ENCODE measurements at places on chromosomes 2 and 18.

DNA sequence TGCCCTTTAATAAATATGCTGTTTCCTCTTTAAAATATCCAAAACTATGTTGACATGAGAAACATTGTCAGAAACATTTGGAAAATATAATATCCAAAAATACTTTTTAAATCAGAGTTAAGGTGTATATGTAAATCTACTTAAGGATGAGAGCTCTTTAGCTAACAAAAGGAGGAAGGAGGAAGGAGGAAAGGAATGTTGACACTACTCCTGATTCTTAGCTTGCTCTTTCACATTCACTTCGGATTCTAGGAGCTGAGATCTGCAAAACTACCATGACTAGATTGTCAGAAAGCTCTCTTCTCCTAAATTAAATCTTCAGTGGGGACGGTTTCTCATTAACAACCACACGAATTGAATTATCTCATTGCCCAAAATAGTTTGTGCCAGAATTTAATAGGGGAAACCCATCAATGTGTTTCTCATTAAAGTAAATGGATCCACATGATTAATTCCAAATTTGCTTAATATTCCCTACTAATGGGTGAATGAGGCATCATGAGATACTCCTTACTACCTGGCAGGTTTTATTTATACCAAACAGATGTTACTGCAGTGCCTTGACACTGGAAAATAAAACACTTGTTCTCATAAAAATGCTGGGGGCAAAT is 509.1 kb downstream of the MBD2 start:
- no peak for DNase-seq

DNA sequence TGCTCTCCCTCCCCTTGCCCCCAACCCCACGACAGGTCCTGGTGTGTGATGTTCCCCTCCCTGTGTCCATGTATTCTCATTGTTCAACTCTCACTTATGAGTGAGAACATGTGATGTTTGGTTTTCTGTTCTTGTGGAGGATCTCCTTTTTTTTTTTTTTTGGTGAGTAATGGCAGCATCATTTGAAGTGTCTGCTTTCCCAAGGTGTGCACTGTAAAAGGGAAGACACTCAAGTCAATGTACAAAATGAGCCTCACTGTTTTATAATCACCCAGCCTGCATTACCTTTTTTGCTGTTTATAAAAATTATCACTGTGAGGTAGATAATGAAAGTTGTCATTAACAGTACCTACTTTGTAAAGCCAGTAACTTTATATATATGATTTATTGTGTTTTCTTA is 56.9 kb downstream of the INSIG2 start:
- DNase-seq = no peak

GRCh38 chr2:233009661-233010060 is 3.4 kb downstream of the NGEF start:
- no peak for DNase-seq

DNA sequence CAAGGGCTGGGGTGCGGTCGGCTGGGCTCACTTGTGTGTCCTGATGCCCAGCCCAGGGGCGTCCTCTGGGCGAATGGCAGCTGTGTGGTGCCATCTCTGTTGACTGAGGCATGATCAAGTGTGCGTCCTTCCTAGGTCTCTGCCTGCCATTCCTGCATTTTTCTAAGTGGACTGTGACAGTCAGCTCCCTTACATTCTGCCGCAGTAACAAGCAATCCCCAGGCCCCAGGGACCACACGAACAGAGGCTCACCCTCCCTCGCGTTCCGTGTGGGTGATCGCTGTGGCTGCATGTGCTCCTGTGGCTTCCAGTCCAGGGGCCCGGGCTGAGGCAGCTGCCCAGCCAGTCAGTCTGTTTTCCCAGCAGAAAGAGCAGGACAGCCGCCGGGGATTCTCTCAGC is 17.8 kb downstream of the D2HGDH start:
- no peak for DNase-seq

GRCh38 chr2:240966457-240966905 is 31.9 kb upstream of the SNED1 start:
- DNase-seq = no peak

DNA sequence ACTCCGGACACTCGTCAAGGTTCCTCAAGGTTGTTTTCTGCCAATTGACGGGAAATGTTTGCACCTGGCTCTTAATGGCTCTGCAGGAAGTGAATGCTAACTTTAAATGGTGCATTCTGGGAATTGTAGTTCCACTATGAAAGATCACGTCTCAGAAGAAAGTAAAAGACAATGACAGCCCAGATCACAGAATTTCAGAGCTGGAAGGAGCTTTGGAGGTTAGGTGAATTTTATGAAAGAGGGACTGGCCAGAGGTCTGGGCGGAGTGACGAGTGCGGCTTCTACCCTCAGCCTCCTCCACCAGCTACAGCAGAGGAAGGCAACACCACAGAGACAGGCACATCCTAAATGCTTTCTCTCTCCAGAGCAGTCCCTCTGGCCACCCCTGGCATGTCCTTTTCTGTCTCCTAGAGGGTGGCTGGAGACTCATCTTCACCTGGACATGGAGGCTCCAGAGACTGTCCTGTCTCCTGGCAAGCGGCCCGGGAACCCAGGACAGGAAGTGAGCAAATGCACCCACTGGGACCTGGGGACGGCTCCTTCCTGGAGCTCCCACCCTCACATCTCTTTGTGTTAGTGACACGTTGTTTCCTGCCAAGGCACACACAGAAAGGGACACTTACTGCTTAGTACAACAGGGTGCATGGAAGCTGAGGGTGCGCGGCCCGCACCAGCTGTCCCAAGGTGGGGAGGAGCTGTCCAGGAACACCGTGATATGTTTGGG is 19.4 kb downstream of the THAP4 start:
- peak; percentile 28 for DNase-seq

GRCh38 chr2:206368933-206369569 is 74.3 kb upstream of the ADAM23 start:
- no peak for DNase-seq

DNA sequence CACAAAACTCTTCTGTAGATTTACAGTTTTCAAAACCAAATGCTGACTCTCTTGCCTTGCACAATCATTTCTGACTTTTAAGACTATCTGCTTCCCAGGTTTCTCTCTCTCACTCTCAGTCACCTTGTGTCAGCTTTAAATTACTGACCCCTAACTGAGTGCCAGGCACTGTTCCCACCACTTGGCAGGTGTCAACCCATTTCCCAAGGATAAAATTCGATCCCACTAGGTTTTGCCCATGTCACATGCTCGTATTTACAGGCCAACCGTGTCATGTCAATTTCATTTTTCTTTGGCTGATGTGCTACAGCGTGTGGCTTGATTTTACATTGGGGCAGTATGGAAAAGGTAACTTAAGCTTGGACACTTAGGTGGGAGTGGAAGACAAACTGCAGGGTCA is 26.1 kb upstream of the LMAN1 start:
- DNase-seq = no peak

DNA sequence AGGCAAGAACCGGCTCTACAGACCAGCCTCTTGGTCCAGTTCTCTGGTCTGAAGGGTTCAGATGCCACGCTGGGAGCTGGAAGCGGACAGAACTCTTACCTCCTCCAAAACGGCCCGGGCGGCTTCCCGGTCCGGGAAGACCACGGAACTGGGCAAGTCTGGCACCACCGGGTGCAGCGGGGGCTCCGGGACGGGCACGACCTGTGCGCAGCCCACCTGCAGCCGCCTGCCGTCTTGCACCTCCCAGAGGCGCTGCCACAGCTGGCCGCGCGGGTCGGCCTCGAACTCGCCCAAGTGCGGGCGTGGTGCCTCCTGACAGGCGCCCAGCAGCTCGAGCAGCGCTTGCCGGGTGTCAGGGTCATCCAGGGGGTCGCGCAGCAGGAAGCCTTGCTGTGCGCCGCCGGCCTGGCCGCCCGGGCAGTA is 773 bp downstream of the CMPK2 start:
- DNase-seq = no peak

GRCh38 chr2:140117386-140117785 is 1337.2 kb upstream of the NXPH2 start:
- DNase-seq = no peak

DNA sequence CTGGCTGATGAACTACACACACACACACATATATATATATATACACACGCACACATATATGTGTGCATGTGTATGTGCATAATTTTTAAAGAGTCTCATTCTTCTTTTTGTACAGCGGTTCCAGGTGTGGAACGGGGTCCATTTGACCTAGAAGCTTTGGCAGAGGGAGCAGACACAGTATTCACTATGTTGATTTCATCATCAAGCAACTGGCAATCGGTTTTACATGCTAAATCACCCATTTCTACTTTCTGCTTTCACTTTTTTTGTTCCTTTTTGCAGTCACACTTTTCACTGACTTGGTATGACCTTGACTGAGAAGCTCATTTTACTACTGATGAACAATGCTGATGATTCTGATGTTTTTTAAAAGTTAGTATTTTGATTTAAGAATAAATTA is 63.0 kb upstream of the PGAP1 start:
- DNase-seq = no peak

- DNase-seq = no peak
Observed at GRCh38 chr18:23575309-23575651, 11.0 kb downstream of the NPC1 start.

GRCh38 chr2:69177063-69177771 is 164.2 kb downstream of the ANTXR1 start:
- peak; percentile 100 for DNase-seq

DNA sequence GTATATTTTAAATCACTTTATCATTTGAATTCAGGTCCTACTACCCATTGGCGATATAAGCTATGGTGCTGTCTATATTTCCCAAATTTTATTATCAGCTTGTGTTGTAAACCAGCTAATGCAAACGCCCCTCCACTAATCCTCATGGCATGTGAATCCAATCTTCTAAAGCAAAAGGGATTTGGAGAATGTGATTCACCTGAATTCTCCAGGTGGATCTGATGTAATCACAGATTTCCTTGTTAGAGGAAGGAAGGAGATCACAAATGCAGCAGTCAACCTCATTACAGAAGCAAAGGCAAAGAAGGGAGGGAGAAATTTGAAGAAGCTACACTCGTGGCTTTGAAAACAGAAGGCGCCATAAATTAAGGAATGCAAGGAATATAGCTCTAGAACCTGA is 431.1 kb upstream of the CDH19 start:
- DNase-seq = no peak

DNA sequence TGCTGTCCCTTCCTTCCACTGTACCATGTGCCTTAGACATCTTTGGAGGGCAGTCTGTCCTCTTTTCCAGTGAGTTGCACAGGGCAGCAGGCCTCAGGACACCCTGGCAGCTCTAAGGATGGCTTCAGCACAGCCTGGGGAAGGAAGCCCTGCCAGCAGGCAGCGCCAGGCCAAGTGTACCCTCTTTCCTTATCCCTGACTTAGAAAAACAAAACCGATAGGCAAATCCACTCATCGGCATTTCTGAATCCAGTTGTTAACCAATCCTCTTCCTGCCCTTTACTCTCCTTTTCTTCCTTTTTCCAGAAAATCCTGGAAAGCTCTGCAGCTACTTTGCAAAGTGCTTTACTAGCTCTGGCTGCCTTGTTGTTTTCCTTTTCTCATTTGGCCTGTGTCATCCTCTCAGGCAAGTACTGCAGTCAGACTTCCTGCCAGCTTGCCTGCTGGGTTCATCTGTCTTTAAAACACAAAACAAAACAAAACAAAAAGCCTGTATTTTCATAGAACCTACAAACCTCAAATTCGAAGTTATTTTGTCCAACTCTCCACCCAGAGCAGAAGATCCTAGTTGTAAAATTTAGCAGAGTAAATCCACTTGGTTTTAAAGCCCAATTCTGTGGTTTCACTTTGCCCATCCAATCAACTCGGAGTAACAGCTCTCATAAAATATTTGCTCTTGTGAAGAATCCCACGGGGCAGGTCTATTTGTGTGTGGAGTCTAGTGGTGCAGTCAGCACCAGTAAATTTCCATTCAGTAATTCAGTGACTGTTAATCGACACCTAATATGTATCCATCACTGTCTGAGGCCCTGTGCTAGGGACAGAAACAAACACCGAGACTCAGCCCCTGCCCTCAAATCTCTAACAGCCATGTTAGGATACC is 45.2 kb downstream of the PCBP1 start:
- peak; percentile 57 for DNase-seq

GRCh38 chr2:85935746-85936208 is 47.0 kb upstream of the ST3GAL5 start:
- peak; percentile 97 for DNase-seq

DNA sequence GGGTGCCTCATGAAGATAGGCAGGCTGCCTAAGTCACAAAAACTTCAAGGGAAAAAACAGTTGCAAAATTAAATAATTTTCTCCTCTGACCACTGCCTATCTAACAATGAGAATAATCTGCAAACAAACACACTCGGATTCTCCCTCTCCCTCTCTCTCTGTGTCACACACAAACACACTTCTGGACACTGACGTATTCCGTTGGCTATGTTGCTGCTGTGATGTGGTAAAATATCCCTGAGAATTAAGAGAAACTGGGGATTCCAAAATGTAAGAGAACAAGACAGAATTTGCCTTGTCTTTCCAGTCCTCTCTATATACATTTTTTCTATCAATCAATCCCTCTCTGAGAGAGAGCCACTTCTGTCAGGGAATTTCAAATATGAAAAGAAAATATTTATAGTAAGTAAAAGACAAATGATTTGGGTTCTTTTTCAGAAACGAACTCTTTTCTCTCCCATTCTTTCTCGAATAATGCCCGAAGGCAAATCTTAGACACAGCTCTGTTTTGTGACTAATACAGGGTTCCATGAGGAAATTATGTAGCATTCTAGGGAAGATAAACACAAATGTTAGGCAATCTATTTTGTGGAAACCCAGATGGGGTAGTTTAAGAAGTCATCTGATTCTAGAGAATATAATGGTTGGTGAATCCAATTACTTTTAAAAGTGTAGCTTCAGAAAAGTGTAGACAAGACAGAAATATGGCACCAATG is 310.3 kb upstream of the CYP26B1 start:
- peak; percentile 51 for DNase-seq

- no peak for DNase-seq
Observed at GRCh38 chr2:70121627-70122372, 34.5 kb downstream of the PCBP1 start.

DNA sequence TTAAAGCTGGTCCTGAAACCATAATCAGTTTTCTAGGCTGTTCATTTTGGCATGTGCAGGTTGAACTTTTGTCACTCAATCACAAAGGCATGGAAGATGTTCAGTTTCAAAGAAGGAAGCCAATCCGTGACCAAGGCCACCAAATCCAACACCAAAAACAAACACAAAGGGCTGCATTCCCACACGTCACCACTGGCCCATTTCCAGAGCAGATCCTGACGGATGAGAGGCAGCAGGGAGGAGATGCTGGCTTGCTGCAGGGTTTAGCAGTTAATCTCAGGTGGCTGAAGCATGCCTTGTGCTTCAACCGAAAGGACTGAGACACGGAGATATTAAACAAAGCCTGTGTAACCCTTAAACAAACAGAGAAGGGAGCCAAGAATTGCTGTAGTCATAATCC is 191.9 kb upstream of the CTAGE1 start:
- DNase-seq = peak; percentile 44

- DNase-seq = peak; percentile 42
Observed at GRCh38 chr18:56085551-56085950, 497.6 kb upstream of the TCF4 start.

GRCh38 chr18:63141778-63142176 is 177.8 kb downstream of the BCL2 start:
- no peak for DNase-seq

GRCh38 chr2:127094509-127095366 is 12.2 kb downstream of the BIN1 start:
- no peak for DNase-seq

GRCh38 chr18:35469725-35470124 is 28.0 kb downstream of the INO80C start:
- DNase-seq = no peak
